ENCODE measurements at places on chromosomes 5 and 9.
A peak's percentile ranks its signal among the peaks of the same experiment; 100 is the strongest.

- DNase-seq, result no peak
Observed at GRCh38 chr5:6412811-6413210, 34.5 kb upstream of the MED10 start.

GRCh38 chr5:74640954-74641734, 616 bp upstream of the ENC1 start:
- DNase-seq, result peak; percentile 85

DNA sequence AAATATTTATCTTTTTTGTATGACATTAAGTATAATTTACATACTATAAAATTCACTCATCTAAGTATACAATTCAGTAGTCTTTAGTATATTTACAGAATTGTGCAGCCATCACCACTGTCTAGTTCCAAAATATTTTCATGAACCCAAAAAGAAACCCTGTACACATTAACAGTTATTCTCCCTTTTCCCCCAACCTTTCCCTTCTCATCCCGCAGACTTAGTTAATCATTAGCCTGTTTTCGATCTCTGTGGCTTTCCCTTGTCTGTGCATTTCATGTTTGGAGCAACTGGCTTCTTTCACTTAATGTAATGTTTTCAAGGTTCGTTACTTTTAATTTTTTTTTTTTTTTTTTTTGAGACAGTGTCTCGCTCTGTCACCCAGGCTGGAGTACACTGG, 37.5 kb downstream of the MTREX start:
- DNase-seq, result no peak

DNA sequence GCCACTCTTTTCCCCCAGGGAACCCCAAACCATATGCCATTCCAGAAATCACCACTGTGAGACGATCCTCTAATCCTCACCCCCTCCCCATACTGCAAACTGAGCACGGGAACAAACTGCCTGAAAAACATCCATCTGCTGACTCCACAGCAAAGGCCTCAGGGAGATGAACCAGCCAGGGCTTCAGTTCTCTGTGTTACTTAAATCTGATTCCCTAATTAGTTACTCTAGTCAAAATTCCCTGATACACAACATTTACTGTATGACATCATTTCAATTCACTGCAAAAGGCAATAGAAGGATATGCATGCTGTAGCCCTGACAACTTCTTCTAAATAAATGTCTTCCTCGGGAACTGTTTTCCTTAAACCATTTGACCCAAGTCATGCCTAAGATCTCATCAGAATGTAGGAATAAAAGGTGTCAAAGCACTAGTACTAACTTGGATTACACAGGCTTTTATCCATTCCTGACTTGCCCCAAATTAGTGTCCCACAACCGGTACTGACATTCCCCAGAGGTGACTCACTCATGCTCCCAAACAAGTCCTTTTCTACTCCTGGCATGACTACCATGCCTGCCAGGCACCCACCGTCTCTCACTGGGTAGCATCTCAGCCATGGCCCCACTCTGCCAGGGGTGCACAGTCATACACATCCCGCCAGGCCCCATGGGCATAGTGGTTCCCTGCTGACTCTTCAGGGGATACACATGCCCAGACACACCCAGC, 35.0 kb downstream of the MTX3 start:
- DNase-seq, result no peak

GRCh38 chr9:11159318-11159862, 546.6 kb upstream of the PTPRD start:
- no peak for DNase-seq

GRCh38 chr5:169161022-169161680, 139.8 kb downstream of the SLIT3 start:
- no peak for DNase-seq

DNA sequence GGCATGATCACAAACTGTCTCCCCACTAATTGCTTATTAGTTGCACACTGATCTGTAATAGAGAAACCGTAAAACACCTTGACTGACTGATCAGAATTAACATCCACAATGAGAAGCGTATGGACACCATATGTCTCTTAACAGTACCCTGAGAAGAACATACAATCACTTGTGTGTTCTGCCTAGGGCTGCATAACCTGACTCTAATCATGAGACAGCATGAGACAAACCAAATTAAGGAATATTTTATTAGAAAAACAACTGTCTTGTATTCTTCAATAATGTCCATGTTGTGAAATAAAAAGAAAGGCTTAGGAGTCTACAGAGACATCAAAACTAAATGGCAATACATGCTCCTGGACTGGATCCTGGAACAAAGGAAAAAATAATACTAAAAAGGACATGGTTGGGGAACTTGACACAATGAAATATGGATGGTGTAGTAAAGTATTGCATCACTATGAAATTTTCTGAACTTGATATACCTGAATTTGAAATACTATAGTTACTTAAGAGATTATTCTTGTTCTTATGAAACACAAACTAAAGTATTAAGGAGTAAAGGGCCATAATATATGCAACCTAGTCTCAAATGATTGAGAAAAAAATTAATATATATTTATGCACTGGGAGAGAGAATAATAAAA, 162.1 kb downstream of the CWC27 start:
- DNase-seq, result no peak

- no peak for DNase-seq
Observed at GRCh38 chr5:75711151-75711550, 6.1 kb downstream of the POC5 start.

GRCh38 chr9:128149001-128149701, at the start of gene LCN2:
LCN2 (plus strand) TSS chr9:128149453; CDS start chr9:128149526, 73 bp downstream.
- no peak for DNase-seq

DNA sequence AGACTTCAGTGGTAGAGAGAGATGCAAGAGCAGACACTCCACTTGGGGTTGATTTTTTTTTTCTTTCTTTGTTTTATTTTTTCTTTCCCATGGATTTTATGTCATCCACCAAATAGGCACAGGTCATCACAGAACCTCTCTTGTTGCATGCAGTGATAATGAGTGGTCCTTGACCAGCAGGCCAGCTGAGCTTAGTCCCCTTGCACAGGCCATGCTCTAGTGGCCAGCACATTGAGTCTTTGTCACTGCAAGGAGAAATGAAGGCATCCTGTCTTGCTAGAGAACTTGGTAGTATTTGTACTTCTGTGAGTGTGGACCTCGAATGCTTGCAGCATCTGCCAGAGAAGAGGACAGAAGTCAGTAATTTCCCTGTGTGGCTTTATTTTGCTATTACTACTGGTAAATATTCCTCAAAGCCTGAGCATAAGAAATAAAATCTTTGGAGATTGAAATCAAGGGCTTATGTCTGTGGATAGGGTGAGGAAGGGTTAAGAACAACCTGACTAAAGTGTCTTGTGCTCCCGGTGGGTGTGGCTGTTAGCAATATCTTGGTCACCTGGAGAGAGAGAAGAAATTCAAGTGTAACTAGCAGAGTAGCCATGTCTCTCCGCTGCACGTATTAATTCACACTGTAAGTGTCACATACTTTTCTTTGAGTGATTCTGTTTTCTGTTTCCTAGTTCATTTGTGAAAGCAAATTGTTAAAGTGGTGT, 45.3 kb upstream of the NCS1 start:
- no peak for DNase-seq

GRCh38 chr5:155872629-155873220, 454.2 kb upstream of the SGCD start:
- no peak for DNase-seq

- DNase-seq, result no peak
Observed at GRCh38 chr9:33416996-33417395, 14.6 kb upstream of the AQP7 start.

- DNase-seq, result no peak
Observed at GRCh38 chr5:170159101-170159698, 53.5 kb downstream of the FOXI1 start.
